ENCODE measurements at places on chromosomes 11 and 22.

- peak; percentile 74 for DNase-seq
Observed at GRCh38 chr11:78147807-78148206, 8.4 kb upstream of the ALG8 start.

DNA sequence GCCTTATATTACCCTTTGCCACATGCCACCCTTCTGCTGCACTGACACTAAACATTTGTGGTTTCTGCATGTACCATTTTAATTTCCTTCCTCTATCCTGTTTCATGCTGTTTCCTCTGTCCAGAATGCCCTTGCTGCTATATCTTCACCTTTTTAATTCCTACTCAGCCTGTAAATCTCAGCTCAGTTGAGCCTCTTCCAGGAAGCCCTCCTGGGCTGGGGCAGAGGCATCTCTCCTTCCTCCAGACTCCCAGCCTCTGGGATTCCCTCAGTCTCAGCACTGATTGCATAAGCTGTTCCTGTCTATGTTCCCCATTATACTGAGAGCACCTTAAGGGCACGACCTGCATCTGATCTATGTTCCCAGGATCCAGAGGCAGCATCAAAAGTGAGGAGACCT lies 98.7 kb downstream of the RNF169 start:
- DNase-seq, result no peak

DNA sequence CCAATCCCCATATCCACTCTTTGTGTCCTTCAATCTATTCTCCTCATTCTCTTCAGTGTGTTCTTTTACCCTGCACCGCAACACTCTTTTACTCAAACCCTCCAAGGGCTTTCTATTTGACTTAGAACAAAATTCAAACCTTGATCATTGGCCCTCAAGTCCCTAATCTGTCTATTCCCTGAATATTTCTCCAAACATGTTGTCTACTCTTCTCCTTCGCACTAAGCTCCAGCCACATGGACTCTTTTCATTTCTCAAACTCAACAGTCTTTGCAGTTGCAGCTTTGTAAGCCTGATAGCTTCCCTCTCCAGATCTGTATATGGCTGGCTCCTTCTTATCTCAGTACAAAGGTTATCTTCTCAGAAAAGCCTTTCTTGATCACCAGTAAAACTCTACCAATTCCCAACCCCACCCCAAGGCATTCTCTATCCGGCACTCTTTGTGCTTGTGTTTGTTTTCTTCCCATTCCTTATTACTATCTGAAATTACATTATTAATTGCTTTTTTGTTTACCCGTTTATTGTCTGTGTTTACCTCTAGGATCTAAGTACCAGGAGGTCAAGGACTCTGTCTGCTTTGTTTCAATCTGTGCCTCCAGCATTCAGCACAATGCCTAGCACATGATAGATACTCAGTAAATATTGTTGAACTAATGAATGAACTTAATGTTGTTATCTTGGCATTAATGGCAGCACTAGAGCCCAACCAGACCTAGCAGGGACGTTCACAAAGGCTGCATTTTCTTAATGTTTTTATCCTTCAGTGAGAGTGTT lies 147.4 kb downstream of the BBOX1 start:
- no peak for DNase-seq

- DNase-seq, result no peak
Observed at GRCh38 chr11:60951904-60952741, at the start of gene SLC15A3. Gene SLC15A3 (minus strand): TSS chr11:60952176. CDS start chr11:60951551, 625 bp downstream.

DNA sequence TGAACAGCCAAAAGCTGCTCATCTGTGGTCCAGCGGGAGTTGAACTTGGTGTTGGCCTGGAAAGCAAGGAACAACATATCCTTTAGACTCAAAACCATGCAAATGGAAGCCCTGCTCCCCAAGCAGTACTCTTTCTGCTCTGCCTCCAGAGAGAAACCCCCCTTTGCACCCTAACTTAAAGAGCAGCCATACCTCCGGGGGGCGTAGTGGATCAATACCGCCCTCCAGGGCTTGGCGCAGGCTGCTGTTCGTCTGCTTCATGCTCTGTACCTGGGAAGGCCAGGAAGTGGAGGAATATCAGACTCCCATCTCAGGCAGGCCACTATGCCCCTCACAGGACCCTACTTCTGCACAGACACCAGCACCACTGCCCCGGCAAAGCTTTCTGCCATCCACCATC lies 4.3 kb downstream of the RCOR2 start:
- DNase-seq, result no peak

GRCh38 chr22:26471522-26471921 lies 12.1 kb downstream of the HPS4 start:
- no peak for DNase-seq

DNA sequence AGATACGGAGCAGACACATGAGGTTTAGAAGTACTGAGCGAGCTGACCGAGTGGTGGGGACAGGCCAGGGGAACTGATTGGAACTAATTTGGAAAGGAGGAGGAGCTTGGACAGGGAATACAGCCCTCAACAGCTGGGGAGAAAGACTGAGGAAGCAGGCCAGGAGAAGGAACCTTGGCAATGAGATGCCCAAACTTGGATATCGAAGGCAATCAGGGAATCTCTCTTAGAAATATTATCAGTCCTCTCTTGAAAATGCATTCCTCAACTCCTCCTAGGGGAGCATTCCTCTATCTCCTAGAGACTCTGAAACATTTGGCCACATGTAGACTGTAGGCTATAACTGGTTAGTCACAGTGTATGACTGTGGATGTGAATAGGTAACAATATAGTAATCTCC lies 284.6 kb downstream of the GUCY1A2 start:
- DNase-seq, result no peak

DNA sequence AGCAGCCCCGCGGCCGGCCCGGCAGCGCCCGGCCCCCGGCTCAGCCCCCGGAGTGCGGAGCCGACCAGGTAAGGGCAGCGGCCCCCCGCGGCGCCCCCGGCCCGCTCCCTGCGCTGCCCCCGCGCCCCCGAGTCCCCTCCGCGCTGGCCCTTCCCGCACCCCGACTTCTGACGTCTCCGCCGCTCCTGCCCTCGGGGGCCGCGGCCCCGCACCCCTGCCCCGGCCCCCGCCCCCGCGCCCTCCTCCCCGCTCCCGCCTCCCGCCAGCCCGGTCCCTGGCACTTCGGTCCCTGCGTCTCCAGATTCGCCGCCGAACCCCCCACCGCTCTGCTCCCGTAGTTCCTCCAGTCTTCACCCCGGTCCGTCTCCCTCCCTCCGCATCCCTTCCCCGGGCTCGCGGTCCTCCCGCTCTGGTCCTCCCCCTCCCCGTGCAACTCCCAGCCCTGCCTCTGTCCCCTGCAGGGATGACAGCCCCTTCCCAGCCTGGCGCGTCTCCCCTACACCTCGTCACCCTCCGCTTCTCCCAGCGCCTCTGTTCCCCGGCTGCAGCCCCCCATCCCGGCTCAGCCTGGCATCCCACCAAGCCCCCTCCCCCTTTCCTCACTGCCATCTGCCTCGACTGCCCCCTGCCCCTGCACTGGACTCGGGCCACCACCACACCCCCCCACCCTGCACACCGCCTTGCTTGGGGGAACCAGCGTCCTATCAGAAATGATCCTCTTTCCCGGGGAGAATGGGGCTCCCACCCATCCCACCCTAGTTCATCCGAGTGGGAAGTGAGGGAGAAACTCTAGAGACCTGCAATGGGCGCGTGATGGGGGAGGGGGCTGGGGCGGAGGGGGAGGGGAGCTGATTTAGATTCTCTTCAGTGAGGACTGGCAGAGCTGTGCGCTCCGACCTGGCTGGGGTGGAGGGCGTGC lies 531 bp downstream of the GRIK4 start:
- no peak for DNase-seq

DNA sequence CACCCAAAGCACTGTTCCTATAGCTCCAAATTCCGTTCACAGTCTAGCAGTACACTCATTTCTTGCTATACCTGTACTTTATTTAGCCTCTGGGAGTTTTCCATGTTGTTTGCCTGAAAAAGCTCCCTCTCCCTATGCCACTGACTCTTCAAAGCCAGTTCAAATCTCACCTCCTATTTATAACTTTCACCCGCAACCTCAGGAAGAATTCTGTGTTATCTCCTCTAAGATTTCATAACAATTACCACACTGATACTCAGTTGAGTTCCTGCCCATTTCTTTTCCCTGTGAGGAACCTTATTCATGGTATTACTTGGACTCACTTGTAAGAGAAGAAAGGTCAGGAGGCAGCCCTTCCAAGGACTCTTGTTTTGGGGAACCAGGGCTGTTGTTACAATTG lies 25.2 kb downstream of the GDPD4 start:
- DNase-seq, result no peak

GRCh38 chr11:83723999-83724398 lies 437.8 kb upstream of the CCDC90B start:
- DNase-seq, result peak; percentile 56

GRCh38 chr11:2313051-2313951 lies 11.5 kb downstream of the TSPAN32 start:
- no peak for DNase-seq

GRCh38 chr11:60890696-60891095 lies 15.7 kb downstream of the PRPF19 start:
- no peak for DNase-seq

- DNase-seq, result no peak
Observed at GRCh38 chr11:36139767-36140166, 149.5 kb downstream of the COMMD9 start.

- DNase-seq, result no peak
Observed at GRCh38 chr11:123702139-123702538, 39.3 kb downstream of the ZNF202 start.

DNA sequence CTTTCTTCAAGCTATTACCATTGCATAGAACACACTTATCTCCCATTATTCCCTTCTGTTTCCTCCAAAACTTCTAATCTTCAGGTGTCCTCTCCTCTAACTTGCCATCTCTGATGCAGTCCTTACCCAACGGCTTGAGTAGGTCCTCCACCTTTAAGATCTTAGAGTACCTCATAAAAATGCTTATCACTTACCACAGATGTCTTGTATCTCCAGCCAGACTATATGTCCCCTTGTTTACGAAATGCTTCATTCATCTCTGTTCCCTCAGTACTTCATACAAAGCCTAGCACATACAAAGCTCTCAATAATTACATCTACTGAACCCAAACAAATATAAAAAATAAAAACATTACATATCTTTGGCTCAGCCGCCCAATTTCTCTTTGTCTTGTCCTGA lies 49.2 kb downstream of the PAK1 start:
- no peak for DNase-seq

DNA sequence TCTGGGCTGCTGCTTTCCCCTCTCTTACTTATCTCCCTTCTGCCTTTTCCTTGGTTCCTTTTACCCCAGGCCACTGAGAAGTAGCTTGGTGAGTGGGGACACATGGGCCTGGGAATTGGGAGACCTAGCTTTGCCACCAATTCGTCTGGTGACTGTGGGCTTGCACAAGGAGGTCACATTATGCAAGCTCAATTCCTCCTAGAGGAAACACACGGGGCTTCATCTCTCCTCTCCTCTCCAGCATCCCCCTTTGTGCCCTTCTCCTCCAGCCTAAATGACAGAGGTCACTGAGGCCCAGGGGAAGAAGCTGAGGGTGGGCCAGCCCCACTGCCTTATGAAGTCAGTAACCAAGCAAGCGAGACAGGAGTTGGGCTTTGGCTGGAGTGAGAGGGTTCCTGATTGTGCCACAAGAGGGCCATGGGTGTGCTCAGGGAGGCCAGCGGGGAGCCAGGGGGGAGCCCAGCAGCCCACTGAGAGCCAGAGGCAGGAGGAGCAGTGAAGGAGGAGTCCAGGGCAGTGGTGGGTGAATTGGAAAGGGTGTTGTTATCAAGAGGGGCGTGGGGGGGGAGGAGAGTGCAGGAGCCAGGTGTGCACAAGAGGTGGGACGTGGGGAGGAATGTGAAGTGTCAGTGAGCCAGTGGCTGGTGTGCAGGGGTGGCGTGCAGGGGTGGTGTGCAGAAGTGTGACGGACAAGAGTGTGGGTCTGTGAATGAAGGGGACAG lies 2.0 kb downstream of the CLCF1 start:
- no peak for DNase-seq

- no peak for DNase-seq
Observed at GRCh38 chr11:20559523-20560300, 39.7 kb upstream of the SLC6A5 start.

- DNase-seq, result no peak
Observed at GRCh38 chr22:25332386-25332785, 112.9 kb downstream of the CRYBB2 start.

DNA sequence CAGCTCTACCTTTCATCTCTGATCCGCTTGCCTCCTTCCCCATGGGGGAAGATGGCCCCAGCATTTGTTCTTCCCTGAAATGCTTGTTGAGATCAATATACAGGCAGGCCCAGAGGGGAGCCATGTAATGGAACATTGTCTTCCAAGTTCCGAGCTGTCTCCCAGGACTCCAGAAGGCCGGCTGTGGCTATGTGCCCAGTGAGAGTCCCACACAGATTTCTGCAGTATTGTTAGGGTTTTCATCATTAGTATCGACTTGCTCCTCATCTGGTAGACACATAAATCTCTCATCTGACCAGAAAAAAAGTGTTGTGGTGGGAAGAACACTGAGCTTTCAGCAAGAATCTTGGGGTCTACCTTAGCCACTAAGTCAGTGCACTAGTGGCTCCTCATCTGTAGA lies 163.4 kb downstream of the TRIM29 start:
- no peak for DNase-seq

DNA sequence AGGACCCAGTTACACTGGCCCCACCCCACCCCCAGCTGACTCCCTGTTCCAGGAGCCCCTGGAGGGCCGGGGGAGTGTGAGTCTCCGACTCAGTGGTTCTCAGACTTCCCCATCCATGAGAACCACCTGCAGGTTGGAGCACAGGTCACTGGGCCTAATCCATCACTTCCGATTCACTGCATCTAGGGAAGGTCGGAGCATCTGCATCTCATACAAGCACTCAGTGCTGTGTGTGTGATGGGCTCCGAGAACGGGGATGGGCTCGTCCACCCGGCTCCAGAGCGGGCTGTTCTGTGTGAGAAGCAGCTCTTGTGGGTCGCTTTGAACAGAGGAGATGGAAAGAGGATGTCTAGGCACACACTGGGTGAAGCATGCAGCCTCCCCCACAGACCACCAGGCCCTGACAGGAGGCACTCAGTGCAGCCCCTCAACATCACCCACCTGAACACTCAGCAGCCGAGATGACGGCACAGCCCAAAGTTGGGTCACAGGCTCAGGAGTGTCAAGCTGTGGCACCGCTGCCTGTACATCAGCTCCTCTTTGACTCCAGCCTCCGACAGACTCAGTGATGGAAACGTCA lies 541.4 kb downstream of the BRD1 start:
- DNase-seq, result no peak

DNA sequence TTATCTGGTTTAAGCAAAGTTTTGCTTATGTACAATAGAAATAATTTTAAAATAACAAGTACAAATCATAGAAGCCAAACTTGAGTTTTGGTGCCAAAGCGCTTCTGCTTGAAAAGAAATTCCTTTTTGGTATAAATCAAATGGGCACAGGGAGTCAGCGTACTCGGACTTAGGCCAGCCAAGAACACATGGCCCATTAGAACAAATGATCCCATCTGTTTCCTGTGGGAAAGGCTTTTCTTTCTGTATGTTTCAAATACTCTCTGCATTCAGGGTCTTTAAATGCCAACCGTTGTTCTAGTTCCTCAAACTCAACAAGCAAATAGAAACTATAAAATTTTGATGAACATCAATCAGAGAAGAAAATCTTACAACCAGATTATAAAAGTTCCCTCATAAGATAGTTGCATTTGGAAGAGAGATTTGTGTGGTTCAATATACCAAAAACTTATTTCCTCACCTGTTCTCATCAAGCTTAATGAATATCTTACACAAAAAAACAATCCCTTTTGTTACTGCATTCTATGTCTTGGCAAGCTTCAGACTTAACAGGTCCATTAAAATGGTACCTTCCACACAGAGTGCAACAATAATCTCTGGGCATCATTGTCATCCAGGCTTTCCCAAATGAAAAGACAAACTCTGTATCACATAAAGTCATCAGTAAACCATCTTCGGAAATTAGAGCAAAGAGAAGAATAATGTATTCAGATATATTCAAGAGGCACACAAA lies 739.8 kb upstream of the API5 start:
- no peak for DNase-seq
